ENCODE measurements at places on chromosomes 6 and 20.

- H3K27ac ChIP-seq: no peak overlapping the region
- DNase-seq: peak; percentile 84
- no peaks in the 10 kb centered on the region for H3K27me3 ChIP-seq
- no peaks in the 10 kb centered on the region for H3K36me3 ChIP-seq
- H3K4me3 ChIP-seq: no peak overlapping the region
Observed at GRCh38 chr6:32700391-32701040, 34.1 kb upstream of the HLA-DQB1 start.

DNA sequence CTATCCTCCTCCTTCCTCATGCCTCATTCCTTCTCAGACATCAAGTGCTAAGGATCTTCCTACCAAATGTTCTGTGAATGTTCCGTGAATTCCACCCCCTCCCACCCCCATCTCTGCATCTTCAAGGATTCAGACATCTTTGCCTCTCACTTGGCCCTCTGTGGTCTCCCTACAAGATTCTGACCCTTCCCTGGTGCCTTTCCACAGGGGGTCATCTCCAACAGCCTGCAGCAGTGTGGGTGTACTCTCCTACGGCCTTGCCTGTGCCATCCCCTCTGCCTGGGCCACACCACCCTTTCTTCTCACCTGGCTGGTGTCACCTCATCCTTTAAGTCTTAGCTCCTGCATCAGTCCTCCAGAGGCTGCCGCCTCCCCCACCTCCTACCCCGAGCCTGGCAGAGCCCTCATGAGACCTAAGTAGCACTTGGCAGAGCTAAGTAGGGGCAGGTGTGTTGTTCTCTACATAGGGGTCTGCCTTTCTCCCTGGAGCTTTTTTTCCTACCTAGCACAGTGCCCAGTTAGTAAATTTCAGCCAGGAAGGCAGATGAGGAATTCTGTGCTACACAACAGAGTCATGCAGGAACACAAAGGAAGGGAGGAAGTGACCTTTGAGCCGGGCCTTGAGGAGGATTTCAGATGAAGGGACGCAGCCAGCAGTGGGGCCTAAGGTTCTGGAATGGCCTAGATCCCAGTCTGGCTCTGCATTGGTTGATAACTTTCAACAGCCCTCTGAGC is 43.1 kb downstream of the TM9SF4 start:
- H3K36me3 ChIP-seq: peaks cover 51% of the 10 kb centered on the region
- peaks cover 7% of the 10 kb centered on the region for H3K4me1 ChIP-seq
- no peak overlapping the region for H3K27ac ChIP-seq
- no peak for DNase-seq
- H3K4me3 ChIP-seq: no peak overlapping the region

- no peak overlapping the region for H3K27ac ChIP-seq
- H3K4me1 ChIP-seq: no peaks in the 10 kb centered on the region
- H3K27me3 ChIP-seq: peaks cover 16% of the 10 kb centered on the region
- H3K4me3 ChIP-seq: no peak overlapping the region
- H3K36me3 ChIP-seq: no peaks in the 10 kb centered on the region
Observed at GRCh38 chr6:115554060-115554459, 506.6 kb downstream of the FRK start.

- H3K36me3 ChIP-seq: no peaks in the 10 kb centered on the region
- no peaks in the 10 kb centered on the region for H3K27me3 ChIP-seq
- DNase-seq: no peak
- H3K4me3 ChIP-seq: no peak overlapping the region
- peaks cover 63% of the 10 kb centered on the region for H3K4me1 ChIP-seq
- peak overlapping the region; percentile 1 for H3K27ac ChIP-seq
Observed at GRCh38 chr6:21842875-21843645, 249.5 kb downstream of the SOX4 start.

DNA sequence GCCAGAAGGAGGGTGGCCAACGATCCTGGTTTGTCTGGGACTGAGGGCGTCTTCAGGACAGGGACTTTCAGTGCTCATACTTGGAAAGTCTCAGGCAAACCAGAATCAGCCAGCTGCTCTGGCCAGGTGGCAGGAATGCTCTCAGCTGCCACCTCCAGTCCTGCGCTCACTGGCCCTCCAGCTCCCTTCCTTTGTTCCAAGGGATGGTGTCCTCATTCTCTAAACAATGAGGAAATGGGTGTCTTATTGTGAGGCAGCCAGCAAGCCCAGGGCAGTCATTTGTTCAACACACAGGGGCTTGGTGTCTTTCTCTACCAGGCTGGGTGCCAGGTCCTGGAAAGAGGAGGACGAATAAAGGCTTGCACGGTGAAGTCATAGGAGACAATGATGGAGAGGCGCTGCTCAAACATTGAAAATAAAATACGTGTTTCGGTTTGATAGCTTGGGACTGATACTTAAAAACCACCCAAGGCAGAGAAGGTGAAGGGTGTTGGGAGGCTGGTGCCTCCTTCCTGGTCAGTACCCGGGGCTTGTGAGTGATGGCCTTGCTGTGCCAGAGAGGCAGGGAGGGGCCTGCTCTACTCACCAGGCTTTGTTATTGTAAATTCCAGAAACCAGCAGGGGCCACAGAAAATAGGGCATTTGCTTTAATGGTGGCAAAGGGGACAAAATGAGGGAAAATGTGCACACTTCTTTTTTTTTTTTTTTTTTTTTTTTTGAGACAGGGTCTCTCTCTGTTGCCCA is 11.3 kb upstream of the TMEM181 start:
- no peaks in the 10 kb centered on the region for H3K36me3 ChIP-seq
- DNase-seq: peak; percentile 65
- no peaks in the 10 kb centered on the region for H3K4me1 ChIP-seq
- no peaks in the 10 kb centered on the region for H3K27me3 ChIP-seq
- H3K27ac ChIP-seq: no peak overlapping the region

Data from GM23338 (cell line).